SIG-M5 (cell line): ENCODE measurements at places on chromosomes 3 and 15.
A peak's percentile ranks its signal among the peaks of the same experiment; 100 is the strongest.

DNA sequence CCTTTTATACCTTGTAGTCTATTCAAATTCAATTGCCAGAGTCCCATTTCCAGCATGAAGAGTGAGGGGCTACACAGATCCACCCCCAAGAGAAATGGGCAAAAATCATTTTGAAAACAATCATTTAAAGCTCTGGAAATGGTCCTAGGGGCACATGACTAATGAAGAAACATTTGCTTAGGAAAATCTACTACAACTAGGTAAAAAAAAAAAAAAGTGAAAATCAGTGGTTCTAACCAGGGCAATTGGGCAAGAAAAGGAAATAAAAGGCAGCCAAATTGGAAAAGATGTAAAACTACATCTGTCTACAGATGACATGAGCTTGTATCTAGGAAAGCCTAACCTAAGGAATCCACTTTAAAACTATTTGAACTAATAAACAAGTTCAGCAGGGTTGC, 9.4 kb downstream of the IMPG2 start:
- DNase-seq = no peak

GRCh38 chr3:123410149-123410515, 38.8 kb downstream of the ADCY5 start:
- DNase-seq = no peak

GRCh38 chr3:126925411-126926171, 57.3 kb upstream of the PLXNA1 start:
- no peak for DNase-seq

- DNase-seq = no peak
Observed at GRCh38 chr15:97995881-97996603, 35.5 kb downstream of the ARRDC4 start.

DNA sequence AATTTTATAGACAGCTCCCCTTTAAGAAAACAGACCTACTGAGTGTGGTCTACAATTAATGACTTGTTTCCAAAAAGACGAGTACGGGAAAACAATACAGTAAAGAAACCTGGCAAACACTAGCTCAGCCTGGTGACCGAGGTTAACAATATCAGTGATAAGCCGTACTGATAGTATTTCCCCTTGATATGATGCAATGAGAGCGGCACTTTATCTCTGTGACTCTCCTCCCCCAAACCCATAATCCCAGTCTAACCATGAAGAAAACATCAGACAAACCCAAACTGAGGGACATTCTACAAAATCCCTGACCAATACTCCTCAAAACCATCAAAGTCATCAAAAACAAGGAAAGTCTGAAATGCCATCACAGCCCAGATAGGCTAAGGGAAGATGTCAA, 8.2 kb downstream of the DENND4A start:
- no peak for DNase-seq

- peak; percentile 24 for DNase-seq
Observed at GRCh38 chr15:62940755-62941361, 101.7 kb upstream of the TPM1 start.

- DNase-seq = no peak
Observed at GRCh38 chr3:52029053-52029452, 27.3 kb downstream of the DUSP7 start.

GRCh38 chr15:79025802-79026201, 64.8 kb downstream of the RASGRF1 start:
- DNase-seq = no peak

- DNase-seq = no peak
Observed at GRCh38 chr15:38578626-38579025, 14.0 kb upstream of the RASGRP1 start.

DNA sequence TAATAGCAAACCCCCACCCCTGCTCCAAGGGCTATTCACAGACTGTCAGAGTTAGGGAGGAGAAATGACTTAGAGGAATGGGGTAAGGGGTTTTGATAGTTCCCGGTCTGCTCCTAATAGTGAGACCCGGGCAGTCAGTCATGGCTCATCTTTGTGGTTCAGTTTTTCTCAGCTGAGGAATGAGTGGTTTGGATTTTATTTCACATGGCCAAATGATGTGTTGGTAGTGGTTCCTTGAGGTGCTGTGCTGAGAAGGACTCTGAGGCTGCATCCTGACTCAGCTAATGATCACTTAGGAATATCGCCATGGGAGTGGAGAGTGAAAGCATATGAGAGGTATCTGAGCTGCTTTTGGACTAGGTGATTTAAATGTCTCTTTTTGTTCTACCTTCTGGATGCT, 80.2 kb downstream of the LPP start:
- DNase-seq = no peak

- no peak for DNase-seq
Observed at GRCh38 chr15:101466188-101466587, 23.3 kb downstream of the PCSK6 start.

GRCh38 chr3:71602256-71602655, 18.7 kb upstream of the FOXP1 start:
- no peak for DNase-seq

- no peak for DNase-seq
Observed at GRCh38 chr3:186772701-186773417, 10.5 kb upstream of the EIF4A2 start.

GRCh38 chr3:109532257-109533216, 195.2 kb upstream of the DPPA4 start:
- no peak for DNase-seq

DNA sequence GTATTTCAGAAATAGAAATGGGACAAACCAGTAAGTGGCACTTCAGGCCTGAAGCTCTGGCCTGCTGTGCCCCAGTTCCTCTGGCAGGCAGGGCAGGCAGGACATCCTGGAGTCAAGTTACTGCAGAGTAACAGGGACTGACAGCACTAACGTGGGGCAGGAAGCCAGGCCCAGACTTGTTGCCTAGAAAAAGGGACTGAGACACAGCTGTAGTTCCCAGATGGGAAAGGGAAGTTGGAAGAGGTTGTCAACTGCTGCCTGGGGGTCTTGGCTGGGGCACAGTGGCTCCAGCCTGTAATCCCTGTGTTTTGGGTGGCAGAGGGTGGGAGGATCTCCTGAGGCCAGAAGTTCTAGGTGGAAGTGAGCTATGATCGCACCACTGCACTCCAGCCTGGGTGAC, 171.9 kb downstream of the FMN1 start:
- no peak for DNase-seq

DNA sequence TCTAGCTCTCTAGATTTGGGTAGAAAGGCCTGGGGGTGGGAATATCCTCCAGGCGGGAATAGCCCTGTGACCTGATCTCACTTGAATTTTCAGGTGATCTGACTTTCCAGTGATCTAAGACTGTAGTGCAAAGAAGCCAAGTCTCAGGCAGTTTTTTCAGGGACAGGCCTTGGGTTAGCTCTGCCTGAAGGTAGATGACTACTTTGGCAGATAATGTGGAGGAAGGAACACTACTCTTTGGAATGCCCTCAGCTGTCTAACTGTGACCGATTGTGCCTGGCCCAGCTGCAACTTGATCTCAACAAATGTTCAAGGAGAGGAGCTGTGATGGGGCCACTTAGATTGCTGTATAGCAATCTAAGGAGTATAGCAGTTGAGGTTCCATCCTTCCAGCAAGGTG, 193.7 kb downstream of the TCF12 start:
- DNase-seq = no peak

DNA sequence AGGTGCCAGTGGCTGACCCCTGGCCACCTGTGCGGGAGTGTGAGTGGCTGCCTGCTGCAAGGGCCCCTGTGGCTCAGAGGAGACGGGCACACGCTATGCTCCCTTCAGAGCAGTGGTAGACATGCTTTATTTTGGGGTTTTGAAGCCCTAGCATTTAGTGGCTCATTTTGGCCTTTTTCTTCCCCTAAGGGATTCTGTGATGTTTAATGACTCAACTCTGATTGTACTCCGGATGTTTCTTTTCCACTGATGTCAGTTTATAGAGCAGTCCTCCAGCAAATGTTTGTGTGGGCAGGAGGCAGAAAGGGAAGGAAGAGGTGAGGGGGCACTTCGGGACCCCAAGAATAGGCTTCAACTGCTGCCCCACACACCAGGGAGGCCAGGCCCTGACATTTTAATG, 288.9 kb upstream of the C2CD4B start:
- DNase-seq = no peak

- no peak for DNase-seq
Observed at GRCh38 chr3:175224051-175224450, 364.9 kb downstream of the NAALADL2 start.

GRCh38 chr3:196287090-196287439, 461 bp downstream of the PCYT1A start:
- DNase-seq = no peak

GRCh38 chr3:426072-426471, 229.5 kb downstream of the CHL1 start:
- no peak for DNase-seq

- no peak for DNase-seq
Observed at GRCh38 chr3:72492240-72492639, 356.0 kb downstream of the SHQ1 start.

- DNase-seq = no peak
Observed at GRCh38 chr3:155302891-155303290, 9.4 kb upstream of the STRIT1 start.

GRCh38 chr3:188389711-188390342, 235.9 kb downstream of the LPP start:
- peak; percentile 52 for DNase-seq
